Stimulated activated CD8-positive, alpha-beta memory T cell treated with anti-CD3 and anti-CD28 coated beads, Interleukin-7, amount 100 ng/mL, for 4 hours (primary cell): ENCODE measurements at places on chromosomes 11 and 22.

DNA sequence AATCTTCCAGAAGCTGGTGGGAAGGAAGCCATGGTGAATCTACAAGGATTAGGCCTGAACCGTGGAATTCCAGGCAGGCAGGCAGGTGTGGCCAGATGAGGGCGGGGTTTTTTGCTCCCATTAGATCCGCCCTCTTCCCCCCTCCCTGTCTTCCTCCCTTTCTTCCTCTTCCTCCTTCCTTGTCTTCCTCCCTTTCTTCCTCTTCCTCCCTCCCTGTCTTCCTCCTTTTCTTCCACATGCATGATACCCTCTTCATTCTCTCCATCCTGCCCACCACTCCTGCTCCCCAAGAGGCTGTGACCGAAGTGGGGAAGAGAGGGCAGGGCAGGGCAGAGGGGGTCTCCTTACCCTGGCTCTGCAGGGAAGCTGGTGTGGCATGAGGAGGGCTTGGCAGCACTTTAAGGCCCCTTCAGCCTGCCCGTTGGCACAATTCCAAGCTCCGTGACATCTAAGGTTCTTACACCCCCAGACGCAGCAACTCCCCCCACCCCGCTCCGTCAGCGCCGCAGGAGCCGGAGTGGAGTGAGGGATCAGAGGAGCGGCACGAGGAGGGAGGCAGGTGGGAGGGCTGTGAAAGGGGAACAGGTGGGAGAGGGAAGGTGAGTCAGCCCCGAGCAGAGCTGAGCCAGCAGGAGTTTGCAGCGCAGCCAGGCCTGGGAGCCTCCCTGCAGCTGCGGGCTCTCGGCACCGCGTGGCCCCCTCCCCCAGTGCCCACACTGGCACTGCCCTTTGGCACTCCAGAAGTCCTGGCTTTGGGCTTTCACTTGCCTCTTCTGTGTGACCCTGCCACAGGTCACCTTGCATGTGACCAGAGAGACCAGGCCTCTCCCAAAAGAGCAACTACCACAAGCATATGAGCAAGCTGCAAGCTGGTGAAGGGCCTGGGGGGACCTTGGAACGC is 32.1 kb downstream of the KCNJ4 start:
- no peak for DNase-seq

DNA sequence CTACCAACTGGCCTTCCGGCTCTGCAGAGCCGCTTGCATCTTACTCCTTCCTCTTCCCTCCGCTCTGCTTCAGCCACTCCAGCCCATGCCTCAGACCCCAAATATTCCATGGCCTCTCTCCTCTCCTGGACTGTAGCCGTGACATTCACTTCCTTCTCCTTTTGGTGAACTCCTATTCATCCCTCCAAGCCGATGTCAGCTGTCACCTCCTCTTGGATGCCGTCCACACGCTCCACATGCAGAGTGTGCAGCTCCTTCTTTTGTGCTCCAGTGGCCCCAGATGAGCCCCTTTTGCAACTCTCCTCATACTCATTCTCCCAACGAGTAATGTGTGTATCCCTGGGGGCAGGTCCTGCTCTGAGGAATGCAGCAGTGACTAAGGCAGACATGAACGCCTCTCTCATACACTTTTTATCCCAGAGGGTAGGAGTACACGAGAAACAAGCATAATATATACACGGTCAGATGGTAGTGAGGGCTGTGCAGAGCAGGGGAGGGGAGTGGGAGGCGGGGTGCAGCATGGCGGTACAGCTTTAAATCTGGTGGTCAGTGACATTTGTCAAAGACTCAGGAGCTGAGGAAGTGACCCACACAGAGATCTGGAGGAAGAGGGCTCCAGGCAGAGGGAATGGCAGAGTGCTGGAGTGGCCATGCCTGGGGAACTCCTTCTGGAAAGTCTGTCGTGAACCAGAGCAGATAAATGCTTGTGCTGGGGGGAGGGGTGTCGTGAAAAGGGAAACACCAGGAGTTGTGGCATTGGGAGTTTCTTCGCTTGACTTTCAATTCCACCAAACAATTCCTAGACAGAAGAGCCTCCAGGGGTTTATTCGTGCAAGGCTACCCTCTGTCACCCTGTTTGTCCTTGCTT is 83.8 kb upstream of the ATXN10 start:
- no peak for DNase-seq

DNA sequence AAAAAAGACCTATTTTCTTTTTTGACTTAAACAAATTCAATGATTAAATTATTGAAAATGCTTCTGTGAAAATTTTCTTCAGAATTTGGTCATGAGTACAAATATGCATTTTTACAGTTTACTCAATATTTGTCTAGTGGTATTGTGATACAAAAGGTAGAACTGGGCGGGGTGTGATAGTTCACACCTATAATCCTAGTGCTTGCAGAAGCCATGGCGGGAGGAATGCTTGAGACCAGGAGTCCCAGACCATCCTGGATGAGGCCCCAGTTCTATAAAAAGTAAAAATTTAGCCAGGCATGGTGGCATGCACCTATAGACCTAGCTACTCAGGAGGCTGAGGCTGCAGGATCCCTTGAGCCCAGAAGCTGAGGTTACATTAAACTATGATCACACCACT is 90.6 kb downstream of the ARHGAP42 start:
- no peak for DNase-seq

GRCh38 chr11:56271092-56271491 is 2.9 kb upstream of the OR5T1 start:
- no peak for DNase-seq

DNA sequence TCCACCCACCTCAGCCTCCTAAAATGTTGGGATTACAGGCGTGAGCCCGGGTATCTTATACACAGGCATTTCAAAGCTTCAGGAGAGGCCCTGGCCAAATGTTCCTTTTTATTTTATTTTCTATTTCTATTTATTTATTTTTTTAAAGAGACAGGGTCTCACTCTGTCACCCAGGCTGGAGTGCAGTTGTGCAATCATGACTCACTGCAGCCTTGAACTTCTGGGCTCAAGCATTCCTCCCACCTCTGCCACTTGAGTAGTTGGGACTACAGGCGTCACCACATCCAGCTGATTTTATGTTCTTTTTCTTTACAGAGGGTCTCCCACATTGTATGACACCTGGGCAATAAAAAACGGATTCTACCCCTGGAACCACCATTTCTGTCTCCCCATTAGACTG is 71.2 kb downstream of the FBXO7 start:
- no peak for DNase-seq

GRCh38 chr11:12213883-12214282 is 103.5 kb downstream of the MICAL2 start:
- DNase-seq, result no peak

DNA sequence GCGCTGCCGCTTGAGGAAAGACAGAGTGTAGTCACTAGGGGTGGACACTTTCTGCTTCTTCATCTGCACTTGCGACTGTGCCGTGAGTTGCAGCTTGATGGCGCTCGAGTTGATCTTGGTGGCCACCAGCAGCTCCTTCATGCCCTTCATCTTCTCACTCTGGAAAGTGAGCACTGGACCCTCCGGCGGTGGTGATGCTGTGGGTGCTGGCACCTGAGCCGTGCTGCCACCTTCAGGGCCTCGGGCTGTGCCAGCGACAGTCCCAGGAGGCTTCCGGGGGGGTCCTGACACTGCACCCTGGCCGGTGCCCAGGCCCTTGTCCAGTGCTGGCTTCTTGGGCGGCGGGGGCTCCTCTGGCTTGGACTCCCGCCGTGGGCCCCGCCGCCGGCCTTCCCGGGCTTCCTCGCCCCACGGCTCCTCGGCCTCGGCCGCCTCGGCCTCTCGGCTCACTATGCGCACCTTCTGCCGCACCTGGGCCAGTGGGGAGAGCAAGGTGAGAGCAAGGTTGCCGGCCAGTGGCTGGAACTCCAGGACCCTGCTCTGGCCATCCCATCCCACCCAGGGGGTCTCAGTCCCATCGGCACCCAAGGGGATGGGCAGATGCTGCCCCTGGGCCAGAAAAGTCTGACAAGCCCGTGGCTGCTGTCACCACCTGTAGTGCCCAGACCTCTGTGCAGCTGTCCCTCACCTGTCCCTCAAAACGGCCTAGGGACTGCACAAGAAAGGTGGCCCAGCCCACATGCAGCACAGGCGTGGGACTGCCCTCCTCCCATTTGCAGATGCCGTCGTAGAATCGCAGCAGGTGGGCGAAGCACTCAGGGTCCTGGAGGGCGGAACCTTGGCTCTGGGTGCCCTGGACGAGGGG is 1.6 kb upstream of the MAP4K2 start:
- no peak for DNase-seq

- DNase-seq, result no peak
These were observed 118.5 kb downstream of the KCNQ1OT1 start for GRCh38 chr11:2581151-2581930.

DNA sequence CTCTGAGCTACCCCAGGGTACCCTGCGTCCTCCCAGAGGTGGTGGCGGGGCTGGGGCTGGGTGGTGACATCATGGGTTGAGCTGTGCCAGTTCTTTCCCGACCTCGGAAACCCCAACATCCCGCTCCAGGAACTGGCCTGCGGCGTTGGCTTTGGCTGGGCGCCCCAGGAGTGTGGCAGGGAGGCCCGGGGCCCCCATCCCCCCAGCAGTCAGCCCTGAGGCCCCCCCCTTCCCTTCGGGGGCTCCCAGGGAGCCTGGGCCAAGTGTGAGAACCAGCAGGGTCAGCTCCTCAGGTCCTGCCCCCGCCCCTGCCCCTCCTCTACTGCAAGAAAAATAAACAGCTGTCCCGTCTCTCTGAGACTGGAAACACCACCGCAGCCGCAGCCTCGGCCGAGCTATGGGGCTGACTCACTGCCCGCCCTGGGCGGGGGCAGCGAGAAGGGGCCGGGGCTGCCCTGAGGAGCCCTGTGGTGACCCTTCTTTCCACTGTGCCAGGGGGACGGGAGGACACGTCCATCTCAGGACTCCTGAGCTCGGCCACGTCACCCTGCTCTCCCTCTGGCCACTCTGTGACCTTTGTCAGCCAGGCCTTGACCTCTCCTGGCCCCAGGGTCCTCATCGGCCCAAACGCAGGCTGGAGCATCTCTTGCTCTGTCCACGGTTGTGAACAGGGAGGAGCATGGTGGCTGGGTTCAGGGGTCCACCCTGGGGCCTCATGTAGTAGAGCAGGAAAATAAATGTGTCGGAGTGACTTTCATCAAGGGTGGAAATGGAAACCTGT is 73.4 kb downstream of the WNT7B start:
- no peak for DNase-seq

DNA sequence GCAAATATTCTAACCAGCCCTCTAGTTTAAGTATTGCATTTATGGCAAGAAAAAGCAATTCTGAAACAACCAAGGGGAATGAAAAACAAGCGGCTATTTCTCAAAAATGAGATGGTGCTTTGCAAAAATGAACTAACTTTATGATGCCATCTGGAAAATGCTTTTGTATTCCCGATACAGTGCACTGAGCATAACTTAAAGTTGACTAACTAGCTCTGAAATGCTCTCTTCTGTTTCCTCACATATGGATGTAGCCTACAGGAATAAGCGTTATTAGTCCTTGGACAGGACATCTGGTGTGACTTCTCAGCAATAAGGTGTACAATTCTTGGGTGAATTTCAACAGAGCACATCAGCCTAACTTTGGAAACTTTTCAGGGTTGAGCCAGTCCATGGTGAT is 228.2 kb upstream of the DDI1 start:
- DNase-seq, result no peak

GRCh38 chr11:75388386-75389275 is 10.7 kb upstream of the RPS3 start:
- DNase-seq, result peak; percentile 35
